ENCODE measurements at places on chromosomes 7 and 10. TPM values are rescaled to one million over a fixed set of nuclear protein-coding genes. Genes with fewer than 3 reads are reported as not detected.

The BMPER gene
- total RNA-seq = 3.7 TPM

The STN1 gene
- total RNA-seq = 28.5 TPM

The PIP gene
- not detected for total RNA-seq

The UNCX gene
- not detected for total RNA-seq

The SPAM1 gene
- total RNA-seq = not detected

The RBP3 gene
- total RNA-seq = not detected

All from uterus (tissue), 4 donors.